ENCODE measurements at places on chromosomes 4 and X.

DNA sequence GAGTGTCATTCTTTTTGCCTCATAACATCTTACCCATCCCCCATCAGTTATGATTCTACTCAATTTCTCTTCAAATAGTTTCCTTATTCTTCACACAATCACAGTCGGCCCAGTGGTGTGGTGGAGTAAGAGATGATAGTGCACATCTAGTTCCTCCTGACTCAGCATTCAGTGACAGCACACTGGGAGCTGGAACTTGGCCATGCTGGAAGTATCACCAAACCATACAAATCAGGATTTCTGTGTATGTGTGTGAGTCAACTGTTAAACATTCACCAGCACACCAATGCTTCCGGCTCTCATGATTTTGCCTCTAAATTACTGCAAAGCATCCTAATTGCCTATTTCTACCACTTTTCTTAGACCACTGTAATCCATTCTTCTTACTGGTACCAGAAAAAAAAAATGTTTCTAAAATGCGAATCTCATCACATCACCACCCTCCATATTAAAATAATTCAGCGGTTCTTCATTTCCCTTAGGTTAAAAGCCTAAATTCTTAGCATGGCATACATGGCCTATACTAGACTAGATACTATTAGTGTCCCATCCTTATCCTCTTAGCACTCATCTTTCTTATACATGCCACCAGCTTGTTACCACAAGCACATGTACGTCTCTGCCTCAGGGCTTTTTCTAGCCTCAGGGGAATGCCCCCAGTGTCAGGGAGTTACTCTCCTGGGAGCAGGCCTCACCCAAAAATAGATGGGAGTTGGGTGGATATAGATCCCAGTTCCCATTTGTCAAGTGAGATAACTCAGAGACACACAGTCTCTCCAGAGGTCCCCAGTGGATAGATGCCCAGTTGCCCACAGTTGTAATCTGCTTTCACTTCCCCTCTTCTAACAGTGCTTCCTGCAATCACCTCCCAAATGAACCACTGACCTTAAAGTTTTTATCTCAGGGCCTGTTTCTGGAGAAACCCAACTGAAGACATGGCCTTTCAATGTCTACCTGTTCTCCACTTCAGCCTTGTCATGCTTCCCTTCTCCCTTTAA lies 49.2 kb upstream of the DDX53 start:
- no peak for DNase-seq

DNA sequence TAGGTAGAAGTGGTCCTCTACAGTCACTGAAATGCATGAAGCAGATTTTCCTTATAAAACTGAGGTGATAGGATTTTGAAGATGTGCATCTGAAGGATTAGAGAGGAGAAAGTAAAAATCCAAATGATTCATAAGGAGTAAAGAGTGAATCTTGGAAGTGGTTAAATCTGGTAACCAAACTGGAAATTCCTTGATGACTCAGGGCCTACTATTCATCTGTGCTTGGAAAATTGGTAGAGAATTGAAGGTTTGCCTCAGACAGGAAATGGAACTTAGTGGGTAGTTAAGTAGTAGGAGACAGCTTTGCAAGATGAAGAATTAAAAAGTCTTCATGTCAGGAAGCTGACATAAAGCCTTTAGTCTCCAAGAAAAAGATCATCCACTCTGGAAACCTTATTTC lies 368.9 kb upstream of the CTSO start:
- no peak for DNase-seq

DNA sequence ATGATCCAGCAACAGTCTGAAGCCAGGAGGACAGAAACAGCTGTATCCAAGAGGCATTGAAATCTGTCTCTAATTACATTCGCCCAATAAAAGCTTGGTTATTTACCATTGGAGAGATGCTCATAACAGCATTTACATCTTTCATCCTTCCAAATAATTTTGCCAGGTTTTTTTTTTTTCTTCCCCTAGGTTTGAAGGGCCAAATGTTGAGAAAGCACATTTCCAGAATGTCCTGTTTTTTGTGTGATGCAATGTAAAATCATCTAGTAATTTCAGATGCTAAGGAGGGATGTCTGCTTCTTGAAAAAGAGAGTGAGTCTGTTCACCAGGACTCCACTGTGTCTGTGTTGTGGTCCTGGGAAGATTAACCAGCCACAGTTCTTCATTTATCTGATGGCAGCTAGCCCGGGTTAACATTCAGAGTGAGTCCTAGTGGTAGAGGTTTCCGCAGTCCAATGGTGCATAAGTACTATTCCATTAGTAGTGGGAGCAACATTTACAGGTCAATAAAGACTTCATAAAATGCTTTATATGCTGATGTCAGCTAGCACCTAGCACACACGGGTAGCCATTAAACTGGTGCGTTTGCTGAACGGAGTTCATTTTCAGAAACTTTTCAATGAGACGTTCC lies 406.8 kb downstream of the STIM2 start:
- no peak for DNase-seq

DNA sequence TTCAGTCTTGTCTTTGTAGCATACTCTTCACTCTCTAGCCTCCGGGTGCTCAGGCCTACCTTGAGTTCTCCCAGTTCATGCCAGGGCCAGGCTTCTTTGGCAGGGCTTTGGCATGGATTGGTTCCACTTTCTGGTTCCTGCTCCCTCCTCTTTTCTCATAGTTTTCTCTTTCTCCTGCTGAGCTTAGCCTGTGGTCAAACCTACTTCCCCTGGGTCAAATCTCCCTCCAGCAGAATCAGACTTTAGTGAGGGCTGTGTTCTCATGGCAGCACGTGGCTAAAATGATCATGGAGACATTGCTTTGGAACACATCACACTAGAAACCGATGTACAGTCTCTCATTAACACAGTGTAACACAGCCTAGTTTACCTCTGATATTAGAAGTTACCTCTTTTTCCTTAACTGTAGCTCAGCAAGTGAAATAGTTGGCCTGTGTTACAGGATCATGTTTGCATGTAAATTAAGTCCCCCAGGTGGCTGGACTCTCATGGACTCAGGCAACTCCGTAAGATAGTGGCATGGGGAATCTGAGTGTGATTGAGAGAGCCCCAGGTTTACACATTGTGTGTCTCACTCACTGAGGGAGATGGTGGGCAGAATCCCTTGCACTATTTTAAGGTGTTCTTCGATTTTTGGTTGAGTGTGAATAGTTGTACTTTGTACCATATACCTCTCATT lies 13.3 kb downstream of the RAB9A start:
- no peak for DNase-seq

- no peak for DNase-seq
These were observed 10.6 kb downstream of the ING2 start for GRCh38 chr4:183515411-183515810.

DNA sequence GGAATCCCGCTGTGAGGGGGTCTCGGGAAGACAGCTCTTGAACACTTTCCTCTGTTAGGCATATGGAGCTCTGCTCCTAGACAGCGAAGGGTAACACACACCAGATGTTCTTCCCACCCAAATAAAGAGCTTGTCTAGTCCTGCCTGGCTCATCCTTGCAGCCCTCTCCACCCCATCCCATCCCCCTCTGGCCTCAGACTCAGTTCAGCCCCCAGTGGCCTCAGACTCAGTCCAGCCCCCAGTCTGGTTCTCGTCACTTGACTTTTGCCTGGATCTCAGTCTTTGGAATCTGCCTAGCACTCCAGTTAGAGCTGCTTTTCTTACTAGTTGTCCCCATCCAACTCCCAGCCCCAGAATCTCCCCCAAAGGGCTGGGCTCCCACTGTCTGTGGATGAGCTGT lies 14.9 kb downstream of the RAB33A start:
- no peak for DNase-seq

DNA sequence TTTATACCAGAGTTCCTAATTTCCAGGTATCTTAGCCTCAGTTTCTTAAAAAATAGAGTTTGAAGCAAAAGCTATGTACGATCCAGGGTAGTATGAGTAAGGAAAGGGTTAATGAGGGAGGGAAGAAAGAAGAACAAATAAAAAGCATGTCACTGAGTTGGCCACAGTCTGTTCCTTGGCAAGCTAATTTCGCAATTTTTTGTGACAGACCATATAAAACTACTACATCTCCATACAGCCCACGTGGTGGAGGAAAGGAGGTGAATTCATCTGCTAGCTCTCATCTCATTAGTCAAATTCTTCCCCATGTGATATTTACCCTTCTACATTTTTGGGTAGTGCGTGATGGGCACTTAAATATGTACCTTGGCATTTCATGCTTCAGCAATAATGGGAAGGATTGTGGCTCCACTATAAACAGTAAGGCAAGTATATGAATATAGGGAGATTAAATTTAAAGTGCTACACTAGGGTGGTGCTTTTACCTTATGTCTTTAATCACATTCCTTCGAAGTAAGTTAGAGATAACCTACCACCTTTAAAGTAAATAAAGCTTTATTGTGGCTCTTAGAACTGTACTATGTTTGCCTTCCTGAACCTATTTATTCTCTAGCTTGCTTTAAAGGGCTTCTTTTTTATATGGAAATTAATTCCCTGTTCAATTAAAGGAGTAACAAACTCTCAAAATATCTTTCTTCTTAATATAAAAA lies 102.1 kb upstream of the VAMP7 start:
- no peak for DNase-seq

GRCh38 chr4:40211224-40212185 lies 14.7 kb downstream of the RHOH start:
- no peak for DNase-seq

GRCh38 chrX:14939644-14940043 lies 66.4 kb downstream of the MOSPD2 start:
- no peak for DNase-seq

GRCh38 chr4:73964862-73965611 lies 16.8 kb downstream of the PF4 start:
- DNase-seq: no peak

DNA sequence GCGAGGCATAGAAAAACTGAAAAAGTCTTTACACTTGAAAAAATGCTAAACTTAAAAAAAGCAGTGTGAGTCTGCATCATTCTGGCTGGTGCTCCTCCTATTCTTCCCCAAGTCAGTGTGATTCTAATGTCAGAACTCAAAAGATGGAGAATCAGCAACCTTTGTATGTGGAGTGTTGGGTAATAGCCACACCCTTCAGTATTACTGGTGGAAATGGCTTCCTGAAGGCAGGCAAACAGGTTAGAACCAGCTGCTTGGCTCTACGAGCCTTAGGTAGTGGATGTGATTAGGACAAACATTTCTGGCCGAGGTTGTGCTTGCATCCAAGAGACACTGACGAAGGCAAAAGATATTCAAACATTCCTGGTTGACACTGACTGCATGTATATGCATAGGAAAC lies 353.4 kb upstream of the TACR3 start:
- DNase-seq: no peak

DNA sequence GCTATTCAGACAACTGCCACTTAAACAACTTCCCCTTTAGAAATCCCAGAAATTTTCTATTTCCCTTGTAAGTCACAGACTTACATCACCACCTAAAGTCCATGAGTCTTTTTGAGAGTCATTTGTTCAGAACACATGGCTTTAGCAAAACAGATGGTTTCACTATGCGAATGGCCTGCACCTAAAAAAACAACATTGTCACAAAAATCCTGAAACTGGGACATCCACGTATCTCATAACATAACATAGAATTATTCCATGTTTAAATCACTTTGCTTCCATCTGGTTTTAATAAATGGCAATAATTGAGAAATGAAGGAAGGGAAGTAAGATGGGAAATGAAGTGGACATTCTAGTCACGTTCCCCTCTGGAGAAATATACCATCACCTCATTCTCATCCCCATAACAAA lies 155.3 kb upstream of the EDNRA start:
- no peak for DNase-seq

GRCh38 chr4:40918330-40918729 lies 168.6 kb downstream of the NSUN7 start:
- no peak for DNase-seq
